ENCODE measurements at places on chromosomes 6 and 20.

DNA sequence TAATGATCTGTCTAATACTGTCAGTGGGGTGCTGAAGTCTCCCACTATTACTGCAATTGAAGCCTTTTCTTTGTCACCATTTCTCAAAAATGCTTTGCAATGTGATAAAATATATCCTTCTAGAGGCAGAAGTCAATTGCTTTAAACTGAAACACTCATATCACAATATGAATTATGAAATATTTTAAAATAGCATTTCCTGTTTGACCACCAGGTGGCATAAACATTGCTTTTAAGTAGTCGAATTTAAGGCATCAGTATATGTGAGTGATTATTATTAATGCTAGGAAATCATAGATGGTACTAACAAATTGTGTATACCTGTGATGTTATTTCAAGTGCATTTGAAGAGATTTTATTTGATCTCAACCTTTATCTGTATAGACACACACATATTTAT, 87.5 kb downstream of the MEI4 start:
- DNase-seq: no peak

- DNase-seq: no peak
Observed at GRCh38 chr6:117890172-117890571, 16.9 kb upstream of the SLC35F1 start.

- no peak for DNase-seq
Observed at GRCh38 chr6:154726887-154727286, 6.3 kb upstream of the SCAF8 start.

- no peak for DNase-seq
Observed at GRCh38 chr6:52233975-52234823, 10.1 kb downstream of the IL17F start.

DNA sequence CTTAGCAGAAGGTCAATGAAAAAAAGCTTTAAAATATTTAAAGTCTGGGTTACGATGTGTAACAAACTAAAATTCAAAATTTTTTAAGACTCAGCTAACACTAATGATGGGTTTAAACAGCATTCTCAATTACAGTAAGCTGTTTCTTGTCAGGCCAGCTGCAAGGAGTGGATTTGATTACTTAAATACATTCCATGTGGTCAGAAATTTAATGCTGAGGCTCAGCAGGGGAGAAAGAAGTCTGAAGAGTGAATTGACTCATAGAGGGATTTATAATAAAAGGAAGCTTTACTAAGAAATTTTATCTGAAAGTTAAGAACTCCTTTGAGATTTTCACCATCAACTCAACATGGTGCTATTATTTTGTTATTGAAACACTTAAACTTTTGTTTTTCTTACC, 398.6 kb downstream of the KHDRBS2 start:
- DNase-seq: no peak

DNA sequence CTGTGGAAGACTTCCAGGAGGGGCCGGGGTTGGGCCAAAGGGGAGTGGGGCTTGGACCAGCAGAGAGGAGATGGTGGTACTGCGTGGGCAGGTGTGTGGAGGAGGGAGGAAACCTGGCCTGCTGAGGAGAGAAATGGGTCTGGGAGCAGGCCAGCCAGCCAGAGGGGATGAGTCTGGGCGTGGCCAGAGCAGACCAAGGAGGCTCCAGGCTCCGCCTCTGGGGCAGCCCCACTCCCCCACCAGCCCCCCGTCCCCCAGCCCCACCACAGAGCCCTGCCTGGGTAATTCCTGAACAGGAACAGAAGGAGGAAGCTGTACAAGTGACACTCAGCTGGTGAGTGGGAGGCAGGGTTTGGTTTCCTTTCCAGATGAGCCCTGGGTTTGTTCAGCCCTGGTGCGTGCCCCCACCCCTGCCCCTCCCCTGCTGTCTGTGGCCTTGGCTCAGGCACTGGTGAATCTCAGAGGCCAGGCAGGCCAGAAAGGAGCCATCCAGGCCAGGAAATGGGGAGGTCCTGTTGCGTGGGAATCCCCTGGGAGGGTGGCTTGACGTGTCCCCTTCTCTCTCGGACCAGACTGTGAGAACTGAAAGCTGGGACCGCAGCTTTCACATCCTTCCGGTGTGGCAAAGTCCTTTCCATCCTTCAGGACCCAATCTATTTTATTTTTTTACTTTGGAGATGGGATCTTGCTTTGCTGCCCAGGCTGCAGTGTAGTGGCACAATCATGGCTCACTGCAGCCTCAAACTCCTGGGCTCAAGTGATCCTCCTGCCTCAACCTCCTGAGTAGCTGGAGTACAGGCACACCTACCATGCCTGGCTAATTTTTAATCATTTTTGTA, 9.4 kb upstream of the SRC start:
- no peak for DNase-seq

DNA sequence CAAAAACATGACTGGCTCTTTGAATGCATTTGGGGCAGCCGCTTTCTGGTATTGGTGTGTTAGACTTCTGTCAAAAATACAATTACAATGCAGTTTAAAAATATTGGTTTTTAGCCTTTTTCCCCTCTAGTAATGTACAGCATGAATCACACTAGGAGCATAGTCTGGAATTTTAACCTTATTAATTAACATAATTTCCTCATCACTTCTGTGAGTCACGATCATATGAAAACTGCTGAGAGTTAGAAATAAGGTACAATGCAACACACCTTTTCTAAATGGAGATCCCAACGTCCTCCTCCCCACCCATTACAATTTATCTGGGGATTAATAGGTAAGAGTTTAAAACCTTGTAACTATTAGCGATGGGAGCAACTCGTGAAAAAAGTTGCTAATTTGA, 297.1 kb upstream of the RIMS1 start:
- DNase-seq: no peak

DNA sequence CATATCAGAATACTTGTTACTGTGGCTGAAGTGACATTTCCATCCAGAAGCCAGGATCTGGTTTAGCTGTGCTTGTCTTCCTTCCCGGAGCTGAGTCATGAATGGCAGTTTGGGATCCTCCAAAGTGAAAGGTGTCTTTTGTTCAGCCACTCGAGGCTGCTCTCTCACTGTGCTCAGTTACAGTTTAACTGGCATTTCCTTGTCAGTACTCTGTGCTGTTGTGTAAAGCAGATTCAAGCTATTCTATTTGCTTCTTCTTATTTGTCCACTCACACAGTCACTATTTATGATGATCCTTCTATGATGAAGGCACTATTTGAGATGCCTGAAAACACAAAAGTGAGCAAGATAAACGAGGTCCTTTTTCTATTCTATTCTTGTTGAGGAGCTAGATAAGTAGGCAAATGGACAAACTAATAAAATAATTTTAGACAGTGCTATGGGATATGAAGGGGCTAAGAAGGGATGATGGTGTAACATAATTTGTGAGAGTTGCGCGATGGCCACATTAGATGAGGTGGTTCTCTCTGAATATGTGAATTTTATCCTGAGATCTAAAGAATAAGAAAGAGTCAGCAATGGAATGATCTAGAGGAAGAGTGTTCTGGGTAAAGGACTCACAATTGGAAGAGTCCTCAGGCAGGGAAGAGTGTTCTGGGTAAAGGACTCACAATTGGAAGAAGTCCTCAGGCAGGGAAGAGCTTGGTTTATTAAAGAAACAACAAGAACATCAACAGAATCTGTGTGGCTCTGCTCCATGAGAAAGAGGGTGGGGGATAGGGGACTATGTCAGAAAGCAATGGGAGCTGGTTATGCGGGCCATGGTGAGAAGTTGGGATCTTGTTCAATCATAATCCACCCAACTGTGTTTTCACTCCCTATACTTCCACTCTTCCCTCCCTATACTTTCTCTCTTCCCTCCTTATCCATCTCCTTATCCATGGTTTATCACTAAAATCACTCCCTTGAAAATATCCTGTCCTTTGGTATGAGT, 40.1 kb downstream of the CYP24A1 start:
- DNase-seq: no peak

DNA sequence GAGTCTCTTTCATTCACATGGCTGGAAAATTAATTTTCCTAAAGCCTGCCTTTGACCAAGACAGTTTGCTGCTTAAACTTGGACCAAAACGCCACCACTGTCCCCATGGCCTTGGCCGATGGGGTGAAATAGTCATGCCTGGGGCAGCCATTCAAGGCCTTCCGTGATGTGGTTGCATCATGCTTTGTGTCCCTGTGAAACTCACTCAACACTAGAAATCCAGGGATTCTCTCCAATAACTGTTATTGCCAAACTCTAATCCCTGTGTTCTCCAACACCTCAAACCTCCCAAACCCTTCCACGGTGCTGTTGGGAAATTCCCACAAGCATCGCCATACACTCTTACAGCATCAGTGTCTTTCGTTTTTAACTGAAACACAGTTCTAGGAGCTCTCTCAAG, 1.4 kb upstream of the TXNDC5 start:
- no peak for DNase-seq

DNA sequence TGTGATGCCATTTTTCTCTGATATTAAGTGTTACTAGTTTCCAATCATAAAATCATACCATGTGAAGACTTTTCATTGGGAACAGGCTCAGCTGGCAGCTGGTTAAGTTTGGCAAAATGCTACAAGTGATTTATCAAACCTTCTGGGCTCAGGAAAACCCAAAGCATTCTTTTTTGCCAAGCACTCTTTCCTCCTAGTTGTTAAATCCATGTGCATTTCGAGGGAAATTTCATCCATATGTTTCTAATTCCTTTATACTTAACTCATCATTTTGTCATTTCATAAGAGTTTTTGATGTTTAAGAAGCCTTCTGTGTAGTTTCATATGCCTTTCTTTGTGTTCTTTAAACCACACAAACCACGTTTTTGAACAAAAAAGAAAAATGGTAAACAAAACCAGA, 217.6 kb upstream of the PDE10A start:
- DNase-seq: no peak

- DNase-seq: no peak
Observed at GRCh38 chr20:59013959-59014608, 5.1 kb upstream of the TUBB1 start.
